ENCODE measurements at places on chromosomes 16 and 17.
A peak's percentile ranks its signal among the peaks of the same experiment; 100 is the strongest.

DNA sequence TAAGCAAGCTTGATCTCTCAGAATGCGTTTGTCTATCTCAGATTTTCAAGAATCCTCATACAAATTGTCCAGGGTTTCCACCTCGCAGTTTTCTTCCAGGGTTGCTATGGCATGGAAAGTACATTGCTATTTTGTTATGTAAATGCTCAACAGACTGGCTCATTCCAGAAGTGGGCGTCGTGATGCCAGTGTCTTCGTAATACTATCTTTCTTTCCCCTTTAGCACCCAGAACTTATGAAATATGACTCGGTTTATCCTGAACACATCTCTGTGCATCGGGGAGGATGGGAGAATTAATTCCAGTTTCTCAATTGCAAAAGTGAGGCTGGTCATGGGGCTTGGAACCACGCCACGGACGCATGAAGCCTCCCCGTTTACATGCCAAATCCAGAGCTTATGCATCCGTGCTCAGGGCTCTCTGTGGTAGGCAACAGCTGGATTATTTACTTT, 405.0 kb downstream of the WWOX start:
- DNase-seq = no peak

DNA sequence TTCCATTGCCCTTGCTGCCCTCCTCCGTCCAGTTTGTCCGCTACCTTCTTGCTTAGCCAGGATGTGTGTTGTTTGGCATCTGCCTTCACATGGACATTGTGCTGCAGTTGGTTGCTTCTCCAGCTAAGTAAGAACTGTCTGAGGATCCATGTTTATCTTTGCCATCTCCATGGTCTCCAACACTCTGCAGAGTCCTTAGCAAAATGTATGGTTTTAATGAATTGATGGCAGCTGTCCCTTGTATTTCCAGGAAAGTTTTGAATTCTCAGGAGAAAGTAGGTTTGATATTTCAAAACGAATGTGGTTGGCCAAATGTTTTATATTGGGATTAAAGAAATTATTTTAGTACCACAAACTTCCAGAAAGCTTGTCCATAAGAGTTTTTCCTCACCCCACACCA, 160.9 kb downstream of the SPECC1 start:
- no peak for DNase-seq

DNA sequence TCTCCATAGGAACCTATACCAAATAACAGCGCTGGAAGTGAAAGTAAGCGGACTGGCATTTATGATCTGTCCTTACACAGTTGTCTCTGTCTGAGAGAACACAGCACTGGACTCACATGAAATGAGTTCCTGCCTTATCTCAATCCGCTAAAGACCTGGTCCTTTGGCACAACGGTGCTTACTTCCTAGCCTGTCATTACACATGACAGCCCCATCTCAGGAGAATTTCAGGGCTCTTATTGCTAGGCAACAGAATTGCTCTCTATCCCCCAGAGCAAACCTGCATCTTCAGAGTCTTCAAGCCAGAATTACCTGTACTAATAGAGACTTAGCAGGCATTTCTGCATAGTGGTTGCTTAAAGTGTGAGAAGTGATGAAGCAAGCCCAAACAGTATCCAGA, 4.3 kb downstream of the KCNJ2 start:
- no peak for DNase-seq

DNA sequence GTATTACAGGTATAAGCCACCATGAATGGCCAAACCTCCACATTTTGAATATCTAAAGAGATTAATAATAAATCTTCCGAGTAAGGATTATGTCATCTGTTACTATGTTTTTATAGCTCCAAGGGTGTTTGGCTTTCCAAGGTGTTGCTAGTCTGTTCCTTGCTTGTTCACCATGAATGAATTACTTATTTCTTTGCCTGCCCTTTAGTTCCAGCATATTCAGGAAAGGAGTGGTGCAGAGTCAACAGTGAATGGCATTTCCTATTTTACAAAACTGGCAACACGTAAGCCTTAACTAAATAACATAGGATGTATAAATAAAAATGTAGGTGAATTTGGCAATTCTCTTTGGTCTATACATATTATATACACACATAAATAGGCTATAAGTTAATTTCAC, 70.3 kb downstream of the MYO1D start:
- no peak for DNase-seq

DNA sequence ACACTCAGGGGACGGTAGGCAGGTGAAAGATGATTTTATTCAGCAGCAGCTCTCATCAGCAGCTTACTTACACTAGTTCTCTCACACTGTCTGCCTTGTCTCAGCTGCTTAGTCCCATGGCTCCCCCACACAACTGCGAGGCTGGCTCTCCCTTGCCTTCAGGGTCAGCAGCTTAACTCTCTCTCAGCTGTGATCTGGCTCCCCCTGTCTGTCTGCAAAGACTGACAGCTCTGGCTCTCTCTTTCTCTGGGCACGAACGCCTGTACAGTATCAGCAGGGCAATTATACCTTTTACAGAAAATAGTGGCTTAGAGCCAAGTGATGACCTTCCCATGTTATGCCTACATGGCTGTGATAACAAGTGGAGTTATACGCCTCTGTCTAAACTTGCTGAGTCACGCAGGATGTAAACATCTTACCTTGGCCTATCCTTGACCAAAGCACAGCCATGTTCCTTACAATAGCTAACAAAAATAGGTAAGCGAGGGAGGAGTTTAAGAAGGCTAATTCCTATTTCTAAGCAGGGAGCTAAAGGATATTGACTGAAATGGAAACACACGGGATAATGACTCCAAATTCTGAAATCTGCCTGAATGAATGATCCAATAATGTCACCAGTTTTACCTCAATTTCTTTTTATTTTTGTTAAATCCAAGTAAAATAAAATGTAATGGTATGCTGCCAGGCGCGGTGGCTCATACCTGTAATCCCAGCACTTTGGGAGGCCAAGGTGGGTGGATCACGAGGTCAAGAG, 1.1 kb upstream of the NDUFAB1 start:
- DNase-seq = peak; percentile 45

- no peak for DNase-seq
These were observed 88.8 kb upstream of the GSE1 start for GRCh38 chr16:85524365-85524629.

Data from ELR (cell line).